ENCODE measurements at places on chromosomes 11 and 22.

DNA sequence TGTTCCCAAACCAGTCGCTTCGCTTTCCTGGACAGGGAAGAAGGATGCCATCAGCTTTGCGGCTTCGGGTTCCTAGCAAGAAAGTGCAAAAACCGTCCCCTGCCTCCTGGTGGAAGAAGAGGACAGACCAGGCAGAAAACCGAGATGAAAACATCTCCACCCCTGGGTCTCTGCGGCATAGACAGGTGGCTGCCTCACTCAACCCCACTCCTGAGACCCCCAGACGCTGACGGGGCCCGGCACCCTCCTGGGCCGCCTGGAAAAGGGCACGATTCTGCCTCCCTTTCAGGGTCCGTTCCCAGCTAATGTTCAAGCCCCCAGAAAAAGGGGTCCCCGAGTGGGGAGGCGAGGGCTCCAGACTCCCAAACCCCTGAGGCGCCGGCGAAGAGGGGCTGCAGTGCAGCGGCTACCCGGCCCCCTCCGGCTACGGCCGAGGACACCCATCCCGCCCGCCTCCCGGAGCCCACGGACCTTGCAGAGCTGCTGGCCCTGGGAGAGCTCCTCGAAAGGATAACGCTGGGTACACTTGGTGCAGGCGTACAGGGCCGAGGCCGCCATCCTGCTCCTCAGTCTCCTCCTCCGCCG lies 569 bp downstream of the FAM76B start:
- DNase-seq, result peak; percentile 51

- no peak for DNase-seq
Measured at GRCh38 chr11:44140805-44141204, 45.3 kb downstream of the EXT2 start.

DNA sequence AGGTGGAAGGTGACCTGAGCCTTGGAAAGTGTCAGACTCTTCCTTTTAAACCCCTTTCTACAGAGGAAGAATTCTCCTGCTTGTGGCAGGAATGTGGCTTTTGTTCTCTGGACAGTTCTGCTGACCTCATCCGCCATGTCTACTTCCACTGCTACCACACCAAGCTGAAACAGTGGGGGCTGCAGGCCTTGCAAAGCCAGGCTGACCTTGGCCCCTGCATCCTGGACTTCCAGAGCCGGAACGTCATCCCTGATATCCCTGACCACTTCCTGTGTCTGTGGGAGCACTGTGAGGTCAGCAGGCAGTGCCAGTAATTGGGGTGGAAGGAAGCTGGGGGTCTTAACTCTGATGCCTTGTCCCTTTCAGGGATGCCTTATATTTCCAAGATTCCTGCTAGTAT lies 9.3 kb downstream of the HINFP start:
- DNase-seq, result no peak

GRCh38 chr11:115208808-115209259 lies 295.4 kb downstream of the CADM1 start:
- no peak for DNase-seq

- no peak for DNase-seq
Measured at GRCh38 chr11:65188486-65188885, 6.8 kb downstream of the CAPN1 start.

GRCh38 chr11:27701355-27702105 lies 1.3 kb upstream of the BDNF start:
- no peak for DNase-seq

DNA sequence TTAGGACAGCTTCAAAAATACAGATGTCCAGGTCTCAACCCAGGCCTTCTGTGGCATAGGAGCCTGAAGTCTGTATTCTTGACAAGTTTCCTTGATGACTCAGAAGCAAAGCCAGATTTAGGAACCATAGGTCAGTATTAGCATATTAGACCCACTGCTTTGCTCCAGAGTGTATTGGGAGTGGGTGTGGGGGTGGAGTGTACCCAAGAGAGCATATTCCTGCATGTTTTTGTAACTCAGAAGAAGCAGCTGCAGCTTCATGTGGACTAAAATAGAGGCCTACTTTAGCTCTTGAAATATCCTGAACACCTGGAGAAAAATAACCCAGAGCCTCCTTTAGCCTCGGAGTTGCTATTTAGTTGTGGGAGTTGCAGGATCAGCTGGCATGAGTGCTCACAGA lies 106.7 kb downstream of the CCDC81 start:
- no peak for DNase-seq

- DNase-seq, result no peak
Measured at GRCh38 chr11:90242894-90243416, 20.1 kb upstream of the CHORDC1 start.

- no peak for DNase-seq
Measured at GRCh38 chr11:111194860-111195568, 50.5 kb upstream of the POU2AF2 start.

DNA sequence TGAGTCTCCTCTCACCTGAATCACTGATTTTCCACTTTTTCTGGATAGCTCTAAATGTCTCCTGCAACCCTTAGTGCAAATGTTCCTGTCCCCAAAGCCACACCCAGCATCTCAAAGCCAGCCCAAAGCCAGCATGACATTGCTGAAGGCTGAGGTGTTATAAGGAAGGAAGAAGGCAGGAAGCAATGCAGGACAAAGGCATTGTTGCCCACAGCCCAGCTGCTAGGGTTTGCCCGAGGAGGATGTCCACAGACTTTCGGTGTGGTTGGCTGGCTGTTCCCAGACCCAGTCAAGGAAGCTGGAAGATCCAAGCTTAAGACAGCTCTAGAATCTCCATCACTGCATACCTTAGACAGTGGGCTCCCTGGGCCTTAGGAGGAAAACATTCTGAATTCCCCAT lies 23.5 kb downstream of the CHST1 start:
- DNase-seq, result no peak

DNA sequence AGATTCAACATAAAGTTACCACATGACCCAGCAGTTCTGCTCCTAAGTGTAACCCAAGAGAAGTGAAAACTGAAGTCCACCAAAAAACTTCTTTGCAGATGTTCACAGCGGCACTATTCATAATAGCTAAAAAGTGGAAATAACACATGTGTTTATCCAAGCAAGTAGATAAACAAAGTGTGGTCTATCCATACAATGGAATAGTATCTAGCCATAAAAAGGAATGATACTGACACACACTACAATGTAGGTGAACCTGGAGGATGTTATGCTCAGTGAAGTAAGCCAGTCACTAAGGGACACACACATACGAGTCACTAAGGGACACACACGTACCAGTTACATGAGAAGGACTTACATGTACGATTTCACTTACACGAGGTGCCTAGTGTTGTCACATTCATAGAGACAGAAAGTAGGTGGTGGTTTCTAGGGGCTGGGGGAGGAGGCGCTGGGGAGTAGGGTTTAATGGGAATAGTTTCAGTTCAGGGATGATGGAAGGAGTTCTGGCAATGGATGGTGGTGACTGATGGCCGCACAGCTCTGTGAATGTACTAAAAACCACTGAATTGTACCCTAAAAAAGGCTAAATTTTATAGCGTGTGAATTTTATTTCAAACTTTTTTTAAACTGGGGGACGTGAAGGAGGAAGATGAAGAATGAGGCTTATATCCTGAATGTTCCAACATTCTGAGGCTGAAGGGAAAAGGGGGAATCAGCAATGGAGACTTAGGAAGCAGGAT lies 27.2 kb upstream of the COMT start:
- DNase-seq, result no peak

DNA sequence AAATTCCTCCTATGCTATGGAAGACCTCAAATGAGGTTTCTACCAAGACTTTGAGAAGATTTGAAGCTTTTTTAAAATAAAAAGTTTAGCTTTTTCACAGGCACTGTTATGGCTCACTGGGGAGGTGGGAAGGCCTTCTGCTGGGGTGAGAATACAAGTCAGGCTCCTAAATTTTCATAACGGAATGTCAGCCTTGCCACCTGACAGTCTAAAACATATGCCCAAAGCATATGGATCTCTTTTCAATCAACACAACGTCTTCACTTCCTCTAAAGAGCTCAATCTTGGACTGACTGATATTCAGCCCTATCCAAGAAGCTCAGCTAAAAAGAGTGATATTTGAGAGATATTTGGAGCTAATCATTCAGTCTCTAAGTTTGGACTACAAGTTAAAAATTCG lies 57.1 kb upstream of the LIN7C start:
- no peak for DNase-seq

- DNase-seq, result no peak
Measured at GRCh38 chr22:42994917-42995562, 19.9 kb downstream of the PACSIN2 start.

DNA sequence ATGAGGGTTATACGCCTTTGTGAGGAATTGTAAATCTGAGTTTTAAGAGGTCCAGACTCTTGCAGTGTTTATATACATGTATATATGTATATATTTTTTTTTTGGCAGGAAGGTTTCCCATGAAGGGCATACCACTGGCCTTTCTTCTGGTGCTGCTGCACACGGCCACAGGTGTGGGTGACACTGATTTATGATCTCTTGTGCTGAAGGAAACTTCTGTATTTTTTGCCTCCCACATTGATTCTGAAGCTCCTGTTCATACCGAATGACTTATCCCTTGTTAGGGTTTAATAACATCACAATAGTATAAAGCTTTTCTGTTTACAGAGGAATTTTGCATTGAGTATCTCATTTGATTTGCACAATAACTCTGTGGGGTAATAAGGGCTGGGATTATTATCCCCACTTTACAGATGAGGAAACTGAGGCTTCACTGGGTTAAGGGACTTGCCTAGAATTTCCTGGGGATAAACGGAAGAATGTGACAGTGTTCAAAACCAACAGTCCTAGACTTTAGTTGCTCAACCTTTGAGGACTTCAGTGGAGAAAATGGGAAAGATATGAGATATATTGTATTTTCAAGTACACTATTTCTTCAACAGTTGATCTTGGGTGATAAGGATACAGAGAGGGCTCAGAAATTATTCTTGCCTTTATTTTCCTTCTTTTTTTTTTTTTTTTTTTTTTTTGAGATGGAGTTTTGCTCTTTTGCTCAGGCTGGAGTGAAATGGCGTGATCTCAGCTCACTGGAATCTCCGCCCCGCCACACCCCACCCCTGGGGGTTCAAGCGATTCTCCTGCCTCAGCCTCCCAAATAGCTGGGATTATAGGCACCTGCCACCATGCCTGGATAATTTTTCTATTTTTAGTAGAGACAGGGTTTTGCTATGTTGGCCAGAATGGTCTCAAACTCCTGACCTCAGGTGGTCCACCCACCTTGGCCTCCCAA lies 70.1 kb downstream of the MICAL2 start:
- DNase-seq, result no peak

- DNase-seq, result no peak
Measured at GRCh38 chr11:65390099-65390941, 3.9 kb downstream of the FRMD8 start.

- DNase-seq, result no peak
Measured at GRCh38 chr11:70255477-70256116, 14.9 kb upstream of the PPFIA1 start.

DNA sequence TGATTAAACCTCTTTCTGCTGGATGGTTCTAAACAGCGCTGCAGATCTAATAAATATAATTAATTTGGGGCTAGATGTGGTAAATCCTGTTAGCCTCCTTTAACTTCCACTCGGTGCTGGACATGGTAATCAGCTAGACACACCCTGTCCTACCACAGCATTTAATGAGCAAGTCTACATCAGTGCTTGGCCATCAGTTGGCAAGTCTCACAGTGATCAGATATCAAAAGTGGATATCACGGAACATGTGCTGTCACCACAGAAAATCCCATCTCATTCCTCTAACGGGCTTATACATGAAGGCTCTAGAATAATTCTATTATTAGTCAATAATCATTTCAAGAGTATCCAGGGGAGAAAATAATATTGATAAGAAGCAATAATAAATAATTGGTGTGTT lies 5.6 kb upstream of the USP28 start:
- no peak for DNase-seq

- peak; percentile 90 for DNase-seq
Measured at GRCh38 chr22:49934891-49935557, 16.6 kb downstream of the CRELD2 start.

- no peak for DNase-seq
Measured at GRCh38 chr11:15048616-15049015, 24.8 kb upstream of the CALCB start.

- no peak for DNase-seq
Measured at GRCh38 chr22:17922925-17923903, 101.1 kb downstream of the MICAL3 start.

- peak; percentile 77 for DNase-seq
Measured at GRCh38 chr22:23767673-23768548, at the start of gene CHCHD10. Gene CHCHD10 (minus strand): TSS chr22:23767972. CDS start chr22:23767874, 98 bp downstream.

DNA sequence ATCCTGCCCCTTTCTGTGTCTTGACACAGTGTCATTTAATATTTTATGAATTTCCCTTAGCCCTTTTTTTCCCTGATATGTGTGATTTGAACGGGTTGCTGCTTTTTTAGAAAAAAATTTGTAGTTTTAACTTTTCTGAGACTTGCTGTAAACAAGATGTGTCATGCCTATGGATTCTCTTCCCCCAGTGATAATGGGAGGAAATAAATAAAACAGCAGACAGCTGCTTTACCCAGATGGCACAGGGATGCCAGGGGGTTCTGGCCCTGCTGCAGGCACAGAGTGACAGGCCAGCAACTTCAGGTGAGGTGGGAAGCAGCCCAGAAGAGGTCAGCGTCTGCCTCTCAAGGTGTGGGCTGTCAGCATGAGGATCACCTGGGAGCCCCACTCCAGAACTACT lies 266.9 kb downstream of the KIRREL3 start:
- no peak for DNase-seq

- DNase-seq, result no peak
Measured at GRCh38 chr11:73536961-73537360, 61.0 kb downstream of the FAM168A start.

- DNase-seq, result no peak
Measured at GRCh38 chr11:6012035-6012668, 5.4 kb upstream of the OR56A4 start.

DNA sequence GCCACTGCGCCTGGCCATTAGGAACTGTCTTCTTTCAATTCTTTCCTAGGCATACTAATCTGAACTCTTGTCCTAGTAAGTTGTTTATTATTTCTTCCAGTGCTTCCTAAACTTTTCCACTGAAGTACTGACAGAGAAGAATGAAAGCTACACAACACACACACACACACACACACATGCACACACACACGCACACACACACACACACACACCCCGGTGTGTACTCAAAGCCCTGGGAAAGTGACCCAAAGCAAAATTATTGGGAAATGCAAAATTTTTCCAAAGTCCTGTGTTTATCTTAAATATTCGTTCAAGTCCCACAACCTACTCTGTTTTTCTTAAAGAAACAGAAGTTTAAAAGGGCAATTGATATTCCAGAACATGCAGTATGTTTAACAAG lies 19.4 kb upstream of the SIK2 start:
- DNase-seq, result no peak

- no peak for DNase-seq
Measured at GRCh38 chr11:133403900-133404299, 128.4 kb downstream of the OPCML start.

- no peak for DNase-seq
Measured at GRCh38 chr11:9138612-9139579, 47.5 kb upstream of the SCUBE2 start.

DNA sequence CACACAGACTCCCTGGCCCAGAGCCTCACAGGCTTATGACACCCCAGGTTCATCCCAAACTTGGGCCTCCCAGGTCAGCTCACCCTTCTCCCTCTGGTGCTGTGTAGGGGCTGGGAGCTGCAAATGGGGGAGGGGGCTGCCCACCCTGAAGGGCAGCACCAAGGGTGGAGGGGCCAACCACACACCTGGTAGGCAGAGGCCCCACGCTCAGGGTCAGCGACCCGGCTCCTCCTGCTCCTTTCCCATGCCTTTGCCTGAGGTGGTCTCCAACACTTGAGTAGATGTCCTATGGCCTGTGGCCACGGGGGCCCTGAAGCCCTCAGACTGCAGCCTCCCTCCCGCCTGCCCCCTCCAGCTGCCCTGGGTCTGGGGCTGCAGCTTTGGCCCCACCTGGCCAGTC lies 3.4 kb downstream of the DGCR6 start:
- DNase-seq, result no peak
